Caco-2 (cell line): ENCODE measurements at places on chromosomes 13 and 19. TPM values are rescaled to one million over a fixed set of nuclear protein-coding genes. Genes with fewer than 3 reads are reported as not detected.

DNA sequence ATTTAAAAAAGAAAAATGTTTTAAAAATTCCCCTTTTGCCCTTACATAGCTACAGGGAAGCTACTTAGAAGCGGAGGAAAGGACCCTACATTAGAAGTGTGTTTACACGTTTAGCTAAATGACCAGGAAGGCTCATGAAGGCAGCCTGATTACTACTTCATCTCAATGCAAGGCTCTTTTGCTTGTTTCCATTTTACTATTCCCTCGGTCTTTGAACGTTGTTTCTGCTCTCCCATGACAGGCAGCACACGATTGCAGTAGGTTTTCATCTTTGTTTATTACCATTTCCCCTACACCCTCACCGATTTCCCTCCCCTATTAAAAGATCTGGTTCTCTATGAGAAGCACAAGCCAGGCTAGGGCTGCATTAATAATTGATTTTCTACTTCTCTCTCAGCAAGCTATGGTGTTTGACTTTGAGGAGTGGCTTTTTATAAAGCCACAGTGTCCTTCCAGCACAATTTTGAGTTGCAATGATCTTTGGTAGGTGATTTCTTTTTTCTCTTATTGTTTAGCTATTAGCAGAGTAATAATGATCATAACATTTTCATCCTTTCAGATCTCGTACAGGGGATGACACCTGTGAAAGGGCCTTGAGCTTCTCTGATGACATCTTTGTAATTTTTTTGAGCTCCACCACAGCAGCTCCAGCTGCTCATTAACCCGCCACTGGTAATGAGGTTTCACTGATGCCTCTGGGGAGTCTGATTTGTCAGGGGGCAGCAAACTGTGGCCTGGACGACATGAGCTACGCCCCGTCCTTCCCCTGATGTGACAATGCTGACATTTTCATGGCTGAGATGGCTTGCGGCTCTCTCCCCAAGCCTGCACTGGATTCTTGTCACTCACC is 670.3 kb downstream of the UQCRFS1 start:
- DNase-seq = no peak

DNA sequence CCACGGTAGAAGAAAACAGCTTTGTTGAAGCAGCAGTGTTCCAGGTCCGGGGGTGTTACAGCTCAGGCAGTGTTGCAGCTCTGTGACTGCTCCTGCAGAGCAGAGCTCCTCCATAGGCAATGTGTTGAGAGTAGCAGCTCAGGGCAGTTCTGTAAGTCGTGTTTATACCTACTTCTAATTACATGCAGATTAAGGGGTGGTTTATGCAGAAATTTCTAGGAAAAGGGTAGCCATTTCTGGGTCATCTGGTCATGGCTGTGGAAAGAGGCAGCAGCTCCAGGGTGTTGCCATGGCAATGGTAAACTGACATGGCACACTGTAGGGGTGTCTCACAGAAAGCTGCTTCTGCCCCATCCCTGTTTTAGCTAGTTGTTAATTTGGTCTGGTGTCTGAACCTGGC is 316.4 kb downstream of the GPC5 start:
- no peak for DNase-seq

DNA sequence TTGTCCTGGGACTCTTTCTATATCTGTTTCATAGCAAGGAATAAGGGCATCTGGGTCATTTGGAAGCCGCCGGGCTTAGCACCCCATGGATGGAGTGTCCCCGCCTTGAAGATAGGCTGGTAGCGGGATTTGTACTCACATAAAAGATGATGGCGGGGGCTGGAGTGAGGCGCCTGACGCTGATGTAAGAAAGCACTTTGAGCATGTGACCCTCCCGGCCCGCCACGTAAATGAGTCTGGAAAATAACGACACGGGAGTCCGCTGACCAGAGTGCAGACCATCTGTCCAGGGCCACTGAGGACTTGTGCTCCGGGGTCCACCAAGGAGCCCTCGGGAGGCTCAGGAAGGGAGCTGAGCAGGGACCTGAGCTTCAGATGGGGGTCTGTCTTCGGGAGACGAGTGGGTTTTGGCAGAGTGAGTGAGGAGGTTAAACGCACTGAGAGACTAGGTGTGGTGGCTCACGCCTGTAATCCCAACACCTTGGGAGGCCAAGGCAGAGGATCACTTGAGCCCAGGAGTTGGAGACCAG is 25.8 kb downstream of the SLC7A9 start:
- no peak for DNase-seq

DNA sequence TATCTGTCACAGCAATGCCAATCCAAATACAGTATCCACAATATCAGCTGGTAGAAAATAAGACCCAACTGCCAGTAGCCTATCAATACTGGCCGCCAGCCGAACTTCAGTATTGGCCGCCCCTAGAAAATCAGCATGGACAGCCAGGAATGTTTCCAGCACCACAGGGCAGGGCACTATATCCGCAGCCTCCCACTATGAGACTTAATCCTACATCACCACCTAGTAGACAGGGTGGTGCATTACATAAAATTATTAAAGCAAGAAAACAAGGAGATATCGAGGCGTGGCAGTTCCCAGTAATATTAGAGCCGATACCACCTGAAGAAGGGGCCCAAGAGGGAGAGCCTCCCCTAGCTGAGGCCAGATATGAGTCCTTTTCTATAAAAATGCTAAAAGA is 111.3 kb downstream of the ZNF486 start:
- DNase-seq = no peak

DNA sequence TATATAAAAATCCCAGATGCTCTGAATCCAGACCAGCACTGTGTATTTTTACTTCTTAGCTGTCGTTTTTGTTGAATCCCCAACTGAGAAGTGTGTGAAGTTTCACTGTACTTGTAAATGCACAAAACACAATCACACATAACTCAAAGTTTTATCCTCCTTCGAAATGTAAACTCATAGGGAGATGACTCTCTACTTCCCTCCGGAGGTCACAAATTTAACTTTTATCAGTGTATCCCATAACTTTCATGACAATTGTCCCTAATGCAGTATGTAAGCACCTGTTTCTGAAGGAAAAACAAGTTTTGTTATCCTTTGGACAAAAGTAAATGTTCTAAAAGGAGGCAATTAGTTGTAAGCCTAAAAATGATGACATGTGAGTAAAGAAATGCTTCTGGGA is 665.0 kb upstream of the SLITRK6 start:
- DNase-seq = no peak

- DNase-seq = no peak
Measured at GRCh38 chr19:47021536-47022139, 2.0 kb downstream of the NPAS1 start.

GRCh38 chr19:40802300-40803169 is 3.5 kb downstream of the EGLN2 start:
- no peak for DNase-seq

GRCh38 chr13:72437458-72437857 is 290.0 kb downstream of the MZT1 start:
- no peak for DNase-seq

GRCh38 chr13:113863524-113864272 is at the start of gene GAS6:
GAS6 (minus strand) TSS chr13:113864076; CDS start chr13:113863920, 156 bp downstream.
- DNase-seq = peak; percentile 64

DNA sequence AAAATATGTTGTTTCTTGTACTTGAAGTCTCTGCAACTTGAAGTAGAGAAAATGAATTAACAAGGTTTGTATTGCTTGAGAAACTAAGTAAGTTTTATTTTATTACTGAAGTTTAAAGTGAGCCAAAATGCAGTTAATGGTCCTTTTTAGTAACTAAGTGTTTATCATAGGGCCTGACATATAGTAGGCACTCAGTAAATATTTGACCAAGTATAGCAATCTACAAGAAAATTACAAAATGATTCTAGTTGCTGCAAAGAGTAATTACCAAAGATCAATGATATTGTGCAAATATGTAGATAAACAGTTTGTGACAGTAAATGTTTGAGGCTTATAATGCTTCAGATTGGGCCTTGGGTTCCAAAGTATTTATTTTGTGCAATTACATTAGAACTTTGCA is 2.4 kb upstream of the XPO4 start:
- DNase-seq = no peak

DNA sequence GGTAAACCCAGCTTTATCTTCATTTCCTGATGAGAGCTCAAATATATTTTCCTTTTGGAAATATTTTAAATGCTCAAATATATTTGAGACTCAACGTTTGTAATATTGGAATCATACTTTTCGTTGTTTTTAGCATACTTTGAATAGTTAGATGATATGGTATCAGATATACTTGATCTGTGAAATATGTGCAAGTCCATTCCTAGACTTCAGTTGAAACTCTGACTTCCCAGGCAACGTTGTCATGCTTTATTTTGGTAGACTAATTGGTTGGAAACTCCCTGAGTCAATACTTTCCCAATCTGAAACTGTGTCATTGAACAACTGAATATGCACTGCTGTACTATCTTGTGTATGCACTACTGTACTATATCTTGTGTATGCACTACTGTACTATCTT is 378.5 kb downstream of the MYO16 start:
- no peak for DNase-seq

The KLK15 gene
- not detected in 2 replicates for total RNA-seq

The DNAAF3 gene
- total RNA-seq = 0.45 and 0.91 TPM in 2 replicates

The AKAP11 gene
- 28.6 and 29.3 TPM in 2 replicates for total RNA-seq

The C2CD4C gene
- total RNA-seq = 0.16 and 0.43 TPM in 2 replicates

The PSG11 gene
- 0.41 TPM in 1 of 2 replicates, not detected in the other for total RNA-seq
